Activated CD4-positive, alpha-beta T cell treated with anti-CD3 and anti-CD28 coated beads for 48 hours (primary cell): ENCODE measurements at places on chromosomes 5 and 9.

- no peak for DNase-seq
Measured at GRCh38 chr9:23824830-23825591, 1.0 kb downstream of the ELAVL2 start.

- peak; percentile 91 for DNase-seq
Measured at GRCh38 chr5:138641547-138642298, 66.5 kb upstream of the HSPA9 start.

- no peak for DNase-seq
Measured at GRCh38 chr5:80195837-80196400, 59.9 kb downstream of the SERINC5 start.

- DNase-seq: no peak
Measured at GRCh38 chr5:28077291-28078240, 1039.2 kb upstream of the CDH9 start.

- no peak for DNase-seq
Measured at GRCh38 chr5:80466669-80467485, 21.0 kb upstream of the FAM151B start.

DNA sequence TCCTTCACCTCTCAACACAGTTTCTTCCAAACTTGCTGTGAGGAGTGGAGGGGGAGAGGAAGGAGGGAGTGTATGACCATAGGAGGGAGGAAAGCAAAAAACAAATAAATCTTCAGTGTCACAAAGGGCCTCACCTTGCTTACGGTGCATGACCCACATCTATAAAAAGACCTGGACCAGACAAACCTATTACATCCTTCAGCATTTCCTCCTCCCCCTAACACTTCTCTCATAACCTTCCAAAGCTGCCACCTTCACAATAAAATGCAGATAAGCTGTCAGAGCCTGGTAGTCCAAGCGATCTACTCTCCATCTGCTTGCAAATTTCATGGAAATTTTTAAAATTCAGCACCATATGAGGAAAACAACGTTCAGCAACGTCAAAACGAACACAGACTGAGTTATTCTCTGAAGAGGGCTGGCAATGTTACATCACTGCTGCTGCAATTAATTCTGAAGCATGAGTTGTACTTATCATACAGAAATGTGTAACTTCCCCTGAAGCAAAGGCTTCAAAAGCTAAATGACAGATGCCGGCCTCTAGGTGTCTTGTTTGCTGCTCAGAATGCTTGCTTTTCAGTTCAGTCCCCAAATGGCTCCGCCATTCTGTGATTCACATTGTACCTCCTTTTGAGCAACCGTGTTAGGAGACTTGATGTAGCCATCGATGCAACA, 62.9 kb downstream of the EFNA5 start:
- DNase-seq: no peak

DNA sequence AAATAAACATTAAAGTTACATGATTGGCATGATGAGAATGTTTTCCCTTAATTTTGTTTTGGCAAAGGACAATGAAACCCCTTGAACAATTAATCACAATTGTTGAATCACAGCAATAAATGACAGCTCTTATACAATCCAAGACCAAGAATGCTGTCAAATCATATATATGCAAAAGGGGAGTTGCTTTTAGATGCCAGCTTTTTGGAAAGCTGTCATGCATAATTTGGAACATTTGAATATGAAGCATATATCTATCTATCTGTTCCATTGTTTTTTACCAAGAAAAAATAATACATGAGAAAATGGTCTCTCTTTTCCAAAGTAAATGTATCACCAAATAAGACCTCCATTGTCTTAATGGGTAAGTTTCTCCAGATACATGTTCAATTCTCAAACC, 44.5 kb downstream of the SPOCK1 start:
- no peak for DNase-seq

DNA sequence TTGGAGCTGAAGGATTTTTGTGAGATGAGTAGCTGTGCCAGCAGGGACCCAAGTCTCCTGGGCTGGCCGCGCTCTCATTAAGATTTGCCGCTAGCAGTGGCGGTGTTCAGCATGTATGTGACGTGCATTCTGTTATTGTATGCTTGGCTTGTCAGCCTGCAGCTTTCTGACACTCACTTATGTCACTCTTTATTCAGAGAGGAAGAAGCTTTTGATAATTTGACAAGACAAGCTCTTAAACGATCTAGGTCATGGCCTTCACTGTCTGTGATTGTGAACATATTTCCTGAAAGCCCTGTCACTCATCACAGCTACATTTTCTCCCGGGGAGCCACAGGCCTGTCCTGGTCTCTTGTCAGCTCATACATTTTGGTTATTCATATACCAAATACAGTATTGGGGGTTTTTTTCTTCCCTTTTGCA, 98.2 kb upstream of the GRHPR start:
- DNase-seq: no peak

DNA sequence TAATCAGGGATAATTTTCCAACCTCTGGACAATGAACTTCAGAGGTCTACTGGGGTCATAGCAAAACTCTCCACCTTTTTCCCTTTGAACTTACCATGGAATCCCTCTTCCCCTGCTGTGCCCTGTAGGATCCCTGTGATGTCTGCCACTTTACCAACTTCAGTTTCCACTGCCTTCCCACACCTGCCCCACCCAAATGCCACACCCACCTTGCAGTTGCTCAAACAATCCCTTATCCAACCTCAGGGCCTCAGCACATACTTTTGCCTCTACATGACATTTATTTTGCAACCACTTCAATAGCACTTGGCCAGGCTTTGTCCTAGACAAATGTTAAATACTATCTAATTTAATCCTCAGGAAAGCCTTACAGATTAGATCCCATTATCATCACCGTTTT, 463.7 kb upstream of the WWC1 start:
- no peak for DNase-seq

DNA sequence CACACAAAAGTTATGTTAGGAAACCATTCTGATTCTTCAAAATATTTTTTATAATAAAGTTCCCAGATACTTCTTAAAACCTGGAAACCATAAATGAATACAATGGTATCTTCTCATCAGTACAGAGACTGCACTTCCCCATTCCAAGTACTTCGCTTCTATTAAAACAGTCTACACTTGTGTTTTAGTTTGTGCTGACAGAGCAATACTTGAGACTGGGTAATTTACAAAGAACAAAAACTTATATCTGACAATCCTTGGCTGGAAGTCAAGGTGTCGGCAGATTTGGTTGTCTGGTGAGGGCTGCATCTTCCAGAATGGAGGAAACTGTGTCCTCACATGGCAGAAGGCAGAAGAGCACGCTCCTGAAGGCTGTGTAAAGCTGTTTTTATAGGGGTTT, 70.1 kb downstream of the RFX3 start:
- no peak for DNase-seq

- DNase-seq: no peak
Measured at GRCh38 chr9:76756941-76757673, 7.1 kb upstream of the PCA3 start.

DNA sequence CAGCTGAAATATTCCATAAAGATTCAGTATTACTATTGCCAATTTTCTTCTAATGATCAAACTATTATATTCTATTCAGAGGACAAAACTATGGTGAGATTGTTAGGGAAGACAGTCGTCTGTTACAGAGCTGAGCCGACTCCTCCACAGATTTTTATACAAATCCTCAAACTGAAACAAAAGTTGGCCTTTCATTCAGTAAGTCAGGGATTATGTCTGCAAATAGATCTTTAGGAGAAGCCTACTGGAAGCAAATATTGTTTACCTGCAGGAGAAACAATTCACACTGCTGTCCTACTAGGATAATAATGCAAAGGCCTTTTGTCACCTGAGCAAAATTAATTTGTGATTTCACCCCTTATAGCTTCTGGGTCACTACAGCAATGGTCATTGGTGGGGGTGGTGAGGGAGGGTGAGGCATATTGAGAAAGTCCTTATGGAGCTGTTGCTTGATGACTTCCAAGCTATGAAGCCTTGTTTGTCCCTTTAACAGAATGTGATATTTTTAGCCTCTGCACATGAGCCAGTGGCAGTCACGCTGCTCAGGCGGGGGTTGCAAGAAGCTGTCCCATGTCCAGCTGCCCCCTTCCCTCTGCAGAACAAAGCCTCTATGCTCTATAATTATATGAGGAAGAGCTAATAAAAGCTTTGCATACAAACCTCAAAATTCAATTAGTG, 200.5 kb upstream of the KLF9 start:
- no peak for DNase-seq

DNA sequence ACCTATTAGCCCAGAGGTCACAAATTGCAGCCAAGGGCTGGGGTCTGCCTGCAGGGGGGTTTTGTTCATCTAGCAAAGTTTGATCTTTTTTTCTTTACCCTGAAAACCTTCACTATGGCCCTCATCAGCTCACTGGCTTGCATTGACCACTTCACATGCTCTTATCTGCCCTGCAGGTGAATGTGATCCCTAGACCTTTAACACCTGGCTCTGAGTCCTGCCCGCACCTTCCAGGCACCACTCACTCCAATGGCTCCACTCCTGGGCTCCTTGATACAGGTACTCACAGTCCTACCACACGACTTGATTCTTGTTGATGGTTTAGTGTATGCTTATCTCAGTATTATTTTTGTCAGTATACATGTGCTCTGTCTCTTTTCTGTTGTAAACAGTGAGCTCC, 92.5 kb downstream of the FEM1C start:
- DNase-seq: no peak

GRCh38 chr9:95004411-95005277, 278.1 kb downstream of the AOPEP start:
- DNase-seq: peak; percentile 41

GRCh38 chr5:55062039-55062779, 38.2 kb downstream of the GZMK start:
- DNase-seq: peak; percentile 67

GRCh38 chr5:127987354-127988145, 96.0 kb upstream of the SLC12A2 start:
- DNase-seq: no peak

DNA sequence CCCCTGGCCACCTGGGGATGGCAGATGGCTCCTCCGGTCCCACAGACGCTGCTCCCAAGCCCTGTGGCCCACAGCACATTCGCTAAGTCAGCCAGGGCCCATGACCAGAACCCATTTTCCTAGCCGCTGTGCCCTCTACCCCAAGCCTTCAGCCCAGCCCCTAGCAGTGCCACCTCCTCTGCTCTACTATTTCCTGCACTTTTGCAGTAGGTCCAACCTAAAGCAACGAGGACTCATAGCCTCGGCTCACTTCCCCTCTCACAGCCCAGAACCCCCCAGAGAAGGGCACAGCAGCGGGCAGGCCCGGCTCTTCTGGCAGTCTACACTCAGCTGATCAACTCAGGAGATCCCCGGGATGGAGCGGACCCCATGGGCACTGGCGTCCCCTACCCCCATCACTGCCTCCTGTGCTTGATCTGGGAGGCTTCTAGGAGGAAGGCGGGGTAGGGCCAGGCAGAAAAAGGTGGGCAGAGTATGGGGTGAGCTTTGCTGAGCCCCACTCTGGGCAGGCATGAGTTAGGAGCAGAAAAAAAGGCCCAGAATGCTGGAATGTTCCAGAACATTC, 111.2 kb downstream of the ZNF354C start:
- DNase-seq: no peak

DNA sequence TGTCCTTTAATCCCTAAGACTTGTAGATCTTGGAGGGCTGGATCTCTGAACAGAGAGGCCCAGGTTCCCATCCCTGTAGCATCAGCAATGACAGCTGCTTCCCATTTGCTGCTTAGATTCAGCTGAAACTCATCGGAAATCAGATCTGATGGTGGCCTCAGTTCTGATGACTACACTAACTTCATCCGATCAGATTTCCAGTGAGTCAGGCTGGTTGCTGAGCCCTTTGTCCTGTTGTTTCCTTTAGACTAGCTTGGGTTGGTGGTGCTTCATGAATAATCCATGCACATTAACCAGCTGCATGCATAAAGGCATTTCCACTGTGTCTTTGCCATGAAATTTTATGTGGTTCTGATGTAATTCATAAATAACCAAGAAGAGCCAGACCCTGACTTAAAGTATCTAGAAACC, 195.2 kb upstream of the TUT7 start:
- DNase-seq: no peak

DNA sequence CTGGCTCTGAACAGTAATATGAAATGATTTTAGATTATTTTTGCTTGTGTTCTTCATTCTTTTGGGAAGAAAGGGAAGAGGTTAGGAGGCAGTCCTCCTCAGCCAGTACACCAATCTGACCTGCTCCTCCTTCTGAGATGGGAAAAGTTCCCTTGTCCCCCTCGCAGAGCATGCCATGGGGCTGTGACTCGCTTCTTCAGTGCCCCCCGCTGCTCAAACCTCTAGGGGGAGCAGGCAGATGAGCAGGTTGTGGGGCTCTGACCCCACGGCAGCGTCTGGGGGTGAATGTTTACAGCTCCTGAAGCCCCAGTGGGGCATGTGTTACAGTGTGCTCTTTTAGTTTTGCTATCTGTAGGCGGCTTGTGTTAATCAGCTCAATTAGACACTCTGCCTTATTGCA, 50.9 kb upstream of the KLF9 start:
- no peak for DNase-seq

GRCh38 chr5:81242906-81243436, 9.8 kb downstream of the CKMT2 start:
- no peak for DNase-seq

DNA sequence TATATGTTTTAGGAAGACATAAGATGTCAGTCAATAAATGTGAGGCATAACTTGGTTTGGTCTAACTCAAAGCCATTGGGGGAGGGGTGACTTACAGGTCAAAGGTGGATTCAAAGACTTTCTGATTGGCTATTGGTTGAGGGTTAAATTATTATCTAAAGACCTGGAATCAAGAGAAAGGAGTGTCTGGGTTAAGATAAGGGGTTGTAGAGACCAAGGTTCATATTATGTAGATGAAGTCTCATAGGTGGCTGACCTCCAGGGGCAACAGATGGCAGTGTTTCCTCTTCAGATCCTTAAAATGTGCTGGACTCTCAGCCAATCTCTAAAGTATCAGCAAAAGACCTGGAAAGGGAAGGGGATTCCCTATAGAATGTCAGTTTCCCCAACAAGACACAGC, 51.3 kb upstream of the MINAR2 start:
- no peak for DNase-seq
